ENCODE measurements at places on chromosomes 13 and 19.
A peak's percentile ranks its signal among the peaks of the same experiment; 100 is the strongest.

GRCh38 chr13:99655351-99656091, 154.2 kb downstream of the TM9SF2 start:
- peak; percentile 58 for DNase-seq

DNA sequence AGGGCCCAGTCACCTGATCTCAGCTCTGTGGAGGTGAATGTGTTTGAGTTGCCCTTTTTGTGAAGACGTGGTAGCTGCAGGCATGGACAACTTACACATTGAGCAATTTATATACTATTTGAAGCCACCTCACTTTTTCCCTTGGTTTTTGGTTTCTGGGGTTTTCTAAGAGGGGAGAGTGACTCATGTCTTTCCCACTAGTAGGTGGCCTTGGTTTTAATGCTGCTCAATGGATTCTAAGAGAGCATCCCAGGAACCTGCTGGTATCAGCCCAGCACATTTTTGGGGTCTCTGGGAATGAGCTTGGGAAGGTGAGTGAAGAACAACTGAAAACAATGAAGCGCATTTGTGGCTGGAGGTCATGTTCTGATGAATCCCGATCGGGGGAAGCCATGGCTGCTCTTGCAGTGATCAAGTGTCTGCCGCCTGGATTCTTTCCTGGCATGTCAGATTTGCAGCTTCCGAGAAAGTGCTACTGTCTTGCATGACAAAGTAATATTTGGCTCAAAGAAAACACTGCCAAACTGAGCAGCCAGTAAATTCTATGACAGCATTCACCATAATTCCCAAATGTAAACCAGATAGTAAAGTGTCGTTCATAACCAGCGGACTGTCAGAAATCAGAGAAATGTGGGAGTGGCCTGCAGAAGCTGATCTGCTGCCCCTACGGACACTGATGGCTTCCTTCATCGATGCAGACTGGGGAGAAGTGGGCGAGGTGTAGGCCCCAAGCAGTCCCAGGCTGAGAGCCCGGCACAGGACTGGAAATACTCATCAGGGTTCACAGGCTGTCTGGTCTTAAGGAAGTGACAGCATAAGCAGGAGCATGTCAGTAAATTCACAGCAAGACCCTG, 98.7 kb downstream of the COL4A2 start:
- DNase-seq: peak; percentile 54

DNA sequence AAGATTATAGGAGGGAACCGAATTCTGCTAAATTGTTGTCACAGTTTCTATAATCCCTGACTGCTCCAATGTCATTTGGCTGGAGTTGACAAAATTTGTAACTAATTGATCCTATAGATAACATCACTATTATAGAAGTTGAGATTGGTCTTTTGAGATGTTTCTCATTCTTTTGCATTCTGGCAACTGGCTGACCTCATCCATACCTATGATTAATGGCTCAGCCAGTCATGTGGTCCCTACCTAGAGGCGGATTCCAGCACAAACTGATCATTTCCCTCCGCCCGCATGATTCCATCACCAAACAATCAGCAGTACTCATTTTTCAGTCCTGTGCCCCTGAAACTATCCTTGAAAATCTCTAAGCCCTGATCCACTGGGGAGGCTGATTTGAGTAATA, 4.2 kb downstream of the PSG2 start:
- DNase-seq: peak; percentile 87

GRCh38 chr13:92251671-92252210, 853.3 kb downstream of the GPC5 start:
- DNase-seq: no peak

DNA sequence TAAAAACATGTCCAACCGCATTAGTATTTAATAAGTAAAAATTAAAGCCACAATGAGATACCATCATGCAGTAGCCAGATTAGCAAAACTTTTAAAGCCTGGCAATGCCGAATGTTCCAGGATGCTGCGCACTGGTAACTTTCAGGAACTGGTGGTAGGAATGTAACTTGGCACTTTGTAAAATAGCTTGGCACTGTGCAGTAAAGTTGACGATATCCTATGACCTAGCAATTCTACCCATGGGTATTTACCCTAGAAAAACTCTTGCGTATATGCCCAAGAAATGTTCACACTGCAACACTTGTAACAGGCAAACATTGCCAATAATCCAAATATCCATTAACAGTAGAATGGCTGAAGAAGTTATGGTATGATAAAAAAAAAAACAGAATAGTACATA, 97.7 kb downstream of the SPACA7 start:
- no peak for DNase-seq

- no peak for DNase-seq
These were observed 291.8 kb downstream of the TSHZ3 start for GRCh38 chr19:31057476-31057875.

DNA sequence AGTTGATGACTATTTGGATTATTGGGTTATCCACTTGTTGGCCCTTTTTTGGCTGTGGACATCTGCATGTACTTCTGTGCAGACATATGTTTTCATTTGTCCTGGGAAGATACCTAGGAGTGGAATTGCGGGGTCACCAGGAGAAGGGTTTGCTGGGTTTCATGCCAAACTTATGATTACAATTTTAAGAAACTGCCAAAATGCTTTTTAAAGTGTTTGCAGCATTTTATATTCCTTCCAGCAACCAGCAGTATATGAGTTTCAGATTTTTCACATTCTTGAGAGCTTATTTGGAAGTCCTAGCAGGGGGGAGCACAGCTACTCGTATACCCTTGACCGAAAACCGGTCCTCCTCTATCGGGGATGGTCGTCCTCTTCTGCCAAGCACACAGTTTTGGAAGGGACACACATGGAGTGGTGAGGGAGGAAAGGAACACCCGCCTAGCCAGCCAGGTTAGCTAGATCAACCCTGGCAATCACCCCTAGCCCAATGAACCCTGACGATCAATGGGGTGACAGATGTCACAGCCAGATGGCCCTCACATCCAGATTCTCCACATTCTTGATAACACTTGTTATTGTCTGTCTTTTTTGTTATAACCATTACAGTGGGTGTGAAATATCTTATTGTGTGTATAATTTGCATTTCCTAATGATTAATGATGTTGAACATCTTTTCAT, 26.7 kb upstream of the RNF113B start:
- peak; percentile 37 for DNase-seq

GRCh38 chr13:57846600-57847173, 215.1 kb downstream of the PCDH17 start:
- DNase-seq: no peak

- no peak for DNase-seq
These were observed 390.9 kb upstream of the SGCG start for GRCh38 chr13:22789916-22790315.

GRCh38 chr13:84096216-84096615, 213.9 kb upstream of the SLITRK1 start:
- no peak for DNase-seq

- DNase-seq: peak; percentile 51
These were observed 294.2 kb downstream of the ZNF536 start for GRCh38 chr19:30666301-30666803.

DNA sequence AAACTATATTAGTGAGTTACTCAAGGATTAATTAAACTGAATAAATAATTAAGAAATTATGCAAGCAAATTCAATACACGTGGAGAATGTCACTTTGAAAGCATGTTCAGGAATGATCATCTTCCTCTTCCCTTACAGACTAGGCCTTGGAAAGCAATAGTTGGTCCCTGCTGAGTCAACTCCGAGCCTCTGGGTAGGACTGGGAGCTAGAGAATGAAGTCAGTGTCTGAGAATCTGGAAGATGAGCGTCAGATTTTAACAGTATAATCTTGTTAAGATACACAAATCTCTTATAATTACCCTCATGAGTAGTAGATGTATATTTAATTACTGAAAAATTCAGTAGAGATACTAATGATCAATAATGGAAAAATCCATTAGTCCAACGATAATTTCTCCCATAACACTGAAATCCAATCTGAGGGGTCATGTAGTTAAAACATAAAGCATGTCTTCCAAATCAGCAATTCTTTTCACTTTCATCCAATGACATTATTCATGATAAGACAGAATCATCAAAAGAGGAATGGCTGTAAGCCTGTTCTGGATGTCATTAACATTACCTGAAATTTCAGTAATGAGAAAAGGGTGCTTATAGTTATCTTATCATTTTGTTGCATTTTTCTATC, 423.0 kb downstream of the DCT start:
- DNase-seq: no peak

- DNase-seq: no peak
These were observed 20.3 kb downstream of the POP4 start for GRCh38 chr19:29626386-29626785.

DNA sequence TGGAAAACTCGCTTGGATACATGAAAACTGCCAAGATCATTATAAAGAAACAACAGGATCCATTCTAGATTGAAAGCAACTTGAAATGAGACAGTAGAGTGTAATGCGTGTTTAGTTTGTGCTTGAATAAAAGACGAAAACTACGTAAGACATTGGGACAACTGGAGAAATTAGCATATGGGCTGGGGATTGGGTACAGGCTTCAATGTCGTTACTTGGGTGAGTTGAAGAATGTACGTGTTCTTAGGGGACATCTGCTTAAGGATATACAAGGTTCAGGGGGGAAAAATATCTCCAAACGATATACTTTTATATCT, 471 bp upstream of the ERVK3-1 start:
- DNase-seq: no peak

DNA sequence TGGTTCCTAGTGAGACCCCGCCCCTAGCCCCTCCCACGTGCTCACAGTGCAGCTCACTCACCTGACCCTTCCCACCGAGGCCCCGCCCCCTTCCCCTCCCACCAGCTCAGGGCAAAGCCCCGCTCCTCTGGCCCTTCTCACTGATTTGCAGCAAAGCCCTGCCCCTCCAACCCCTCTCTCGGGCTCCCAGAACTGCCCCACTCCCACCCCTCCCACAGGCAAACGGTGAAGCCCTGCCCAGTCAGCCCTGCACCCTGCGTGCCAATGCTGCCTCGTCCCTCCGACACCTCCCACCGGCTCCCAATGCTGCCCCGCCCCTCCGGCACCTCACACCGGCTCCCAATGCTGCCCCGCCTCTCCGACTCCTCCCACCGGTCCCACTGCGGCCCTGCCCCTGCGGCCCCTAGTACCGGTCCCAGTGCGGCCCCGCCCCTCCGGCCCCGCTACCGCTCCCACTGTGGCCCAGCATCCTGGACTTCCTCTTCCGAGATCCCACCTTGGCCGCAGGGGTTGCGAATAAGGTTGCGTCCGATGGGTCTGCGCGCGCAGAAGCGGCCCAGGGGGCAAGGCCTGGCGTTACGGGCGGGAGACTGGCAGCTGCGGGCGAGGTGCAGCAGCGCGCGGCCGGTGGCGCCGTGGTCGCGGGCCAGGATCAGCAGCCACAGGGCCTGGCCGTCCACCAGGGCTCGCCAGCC, 834 bp downstream of the FBXO27 start:
- DNase-seq: peak; percentile 95

GRCh38 chr19:5957170-5957569, 20.8 kb downstream of the RANBP3 start:
- DNase-seq: peak; percentile 56

DNA sequence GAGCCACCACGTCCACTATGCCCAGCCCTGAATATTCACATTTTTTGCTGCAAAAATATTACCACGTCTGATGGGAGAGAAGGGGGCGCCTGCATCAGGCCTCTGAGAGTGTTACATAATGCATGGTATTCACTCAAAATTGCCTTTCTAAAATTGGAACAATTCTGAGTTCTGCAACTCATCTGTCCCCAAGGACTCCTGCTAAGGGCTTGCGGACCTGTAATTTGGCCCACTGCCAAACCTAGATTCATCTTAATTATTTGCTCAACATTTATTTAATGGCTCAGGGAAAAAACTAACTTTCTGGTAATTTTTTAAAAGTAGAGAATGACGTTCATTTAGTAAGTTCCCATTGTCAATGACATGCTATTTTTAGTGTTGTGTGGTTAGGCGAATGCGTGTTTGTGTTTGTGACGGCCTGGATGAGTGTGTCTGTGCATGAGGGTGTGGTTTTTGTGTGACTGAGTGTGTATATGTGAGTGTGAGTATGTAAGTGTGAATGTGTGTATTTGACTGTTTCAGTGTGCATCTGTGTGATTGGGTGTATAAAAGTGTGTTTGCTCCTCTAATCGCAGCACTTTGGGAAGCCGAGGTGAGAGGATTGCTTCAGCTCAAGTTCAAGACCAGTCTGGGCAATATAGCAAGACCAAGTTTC, 8.8 kb downstream of the INAFM1 start:
- DNase-seq: peak; percentile 33

GRCh38 chr13:102721800-102722231, 27.0 kb upstream of the METTL21C start:
- no peak for DNase-seq

DNA sequence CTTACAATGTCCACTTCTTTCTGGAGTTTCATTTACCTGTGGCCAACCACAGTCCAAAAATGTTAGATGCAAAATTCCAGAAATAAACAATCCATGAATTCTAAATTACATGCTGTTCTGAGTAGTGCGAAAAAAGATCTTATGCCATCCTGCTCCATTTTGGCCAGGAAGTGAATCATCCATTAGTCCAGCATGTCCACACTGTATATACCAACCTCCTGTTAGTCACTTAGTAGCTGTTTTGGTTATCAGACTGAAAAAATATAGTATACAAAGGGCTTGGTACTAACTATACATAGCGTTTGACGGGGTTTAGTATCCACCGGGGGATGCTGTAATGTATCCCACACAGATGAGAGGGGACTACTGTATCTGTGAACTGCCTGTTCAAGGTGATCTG, 618.0 kb upstream of the ARGLU1 start:
- DNase-seq: no peak

GRCh38 chr19:29860492-29860891, 48.7 kb downstream of the CCNE1 start:
- peak; percentile 64 for DNase-seq

GRCh38 chr19:35851213-35852028, 883 bp downstream of the NPHS1 start:
- DNase-seq: no peak

GRCh38 chr13:76711550-76712182, 174.5 kb downstream of the KCTD12 start:
- DNase-seq: peak; percentile 62

- DNase-seq: no peak
These were observed 26.0 kb downstream of the CERS1 start for GRCh38 chr19:18869781-18870530.

- DNase-seq: no peak
These were observed 155.2 kb upstream of the MAB21L1 start for GRCh38 chr13:35631666-35632065.

DNA sequence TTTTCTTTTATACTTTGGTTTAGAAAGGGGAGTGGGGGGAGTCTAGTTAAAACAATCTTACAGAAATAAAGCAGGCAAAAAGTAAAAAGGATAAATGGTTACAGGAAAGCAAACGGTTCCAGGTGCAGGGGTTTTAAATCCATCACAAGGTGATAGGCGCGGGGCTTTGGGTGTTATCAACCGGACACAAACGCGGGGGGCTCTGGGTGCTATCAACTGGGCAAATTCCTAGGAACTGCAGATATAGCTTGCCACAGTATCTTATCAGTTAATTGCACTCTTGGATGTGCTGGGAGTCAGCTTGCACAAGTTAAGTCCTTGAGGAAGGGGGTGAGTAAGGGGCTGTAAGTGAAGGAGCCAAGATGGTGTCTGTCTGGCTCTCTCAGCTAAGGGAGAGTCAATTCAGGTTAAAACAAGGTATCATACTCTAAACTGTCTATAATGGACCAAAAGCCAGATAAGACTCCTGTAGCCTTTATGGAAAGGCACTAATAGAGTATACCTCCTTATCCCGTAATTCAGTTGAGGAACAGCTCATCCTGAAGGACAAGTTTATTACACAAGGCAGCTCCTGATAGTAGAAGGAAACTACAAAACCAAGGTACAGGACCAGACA, 32.6 kb upstream of the ZSCAN5A start:
- no peak for DNase-seq
